ENCODE measurements at places on chromosomes 16 and 17. TPM values are rescaled to one million over a fixed set of nuclear protein-coding genes. Genes with fewer than 3 reads are reported as not detected.
A peak's percentile ranks its signal among the peaks of the same experiment; 100 is the strongest.

DNA sequence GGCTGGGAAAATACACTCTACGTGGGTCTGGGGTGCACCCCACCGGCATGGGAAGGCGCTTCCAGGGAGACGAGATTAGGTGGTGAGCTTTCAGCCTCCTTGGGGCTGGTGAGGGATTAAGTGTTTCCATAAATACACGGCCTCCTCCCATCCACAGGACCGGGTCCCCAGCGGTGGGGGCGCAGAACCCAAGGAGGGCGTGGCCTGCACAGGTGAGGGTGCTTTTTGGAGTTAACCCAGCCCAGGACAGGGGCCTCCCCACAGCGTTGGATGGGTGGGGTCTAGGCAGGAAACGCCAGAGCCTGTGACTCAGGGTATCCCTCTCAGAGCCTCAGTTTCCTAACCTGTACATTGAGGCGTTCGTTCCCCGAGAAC lies 1.1 kb downstream of the C16orf74 start:
- no peak overlapping the region for H3K27ac ChIP-seq
- DNase-seq, result no peak
- peaks cover 11% of the 10 kb centered on the region for H3K4me1 ChIP-seq
- peak overlapping the region; percentile 68 for H3K4me3 ChIP-seq
- peaks cover 31% of the 10 kb centered on the region for H3K27me3 ChIP-seq

DNA sequence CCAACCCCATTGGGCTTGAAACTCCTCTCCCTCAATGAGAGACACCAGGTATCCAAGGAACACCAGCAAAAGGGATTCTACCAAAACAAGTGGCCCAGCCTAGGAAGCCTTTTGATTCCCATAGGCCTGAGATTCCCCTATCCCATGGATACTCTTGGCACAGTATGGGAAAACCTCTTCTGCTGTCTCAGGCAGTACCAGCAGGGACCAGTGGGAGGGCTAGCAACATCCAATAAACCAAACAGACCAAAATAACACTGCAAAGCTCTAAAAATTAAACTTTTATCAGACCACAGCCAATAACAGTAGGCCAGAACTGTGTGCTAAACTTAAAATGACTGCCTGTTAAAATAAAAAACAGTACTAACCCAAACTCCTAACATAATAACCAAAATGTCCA lies 153.9 kb upstream of the CES5A start:
- no peak for DNase-seq
- H3K4me1 ChIP-seq, result no peaks in the 10 kb centered on the region
- no peaks in the 10 kb centered on the region for H3K27me3 ChIP-seq
- H3K4me3 ChIP-seq, result no peak overlapping the region
- H3K36me3 ChIP-seq, result no peaks in the 10 kb centered on the region

GRCh38 chr17:34658811-34659560 lies 79.6 kb downstream of the TMEM132E start:
- H3K36me3 ChIP-seq, result no peaks in the 10 kb centered on the region
- H3K27me3 ChIP-seq, result peaks cover 4% of the 10 kb centered on the region
- H3K4me3 ChIP-seq, result no peak overlapping the region
- H3K27ac ChIP-seq, result no peak overlapping the region

DNA sequence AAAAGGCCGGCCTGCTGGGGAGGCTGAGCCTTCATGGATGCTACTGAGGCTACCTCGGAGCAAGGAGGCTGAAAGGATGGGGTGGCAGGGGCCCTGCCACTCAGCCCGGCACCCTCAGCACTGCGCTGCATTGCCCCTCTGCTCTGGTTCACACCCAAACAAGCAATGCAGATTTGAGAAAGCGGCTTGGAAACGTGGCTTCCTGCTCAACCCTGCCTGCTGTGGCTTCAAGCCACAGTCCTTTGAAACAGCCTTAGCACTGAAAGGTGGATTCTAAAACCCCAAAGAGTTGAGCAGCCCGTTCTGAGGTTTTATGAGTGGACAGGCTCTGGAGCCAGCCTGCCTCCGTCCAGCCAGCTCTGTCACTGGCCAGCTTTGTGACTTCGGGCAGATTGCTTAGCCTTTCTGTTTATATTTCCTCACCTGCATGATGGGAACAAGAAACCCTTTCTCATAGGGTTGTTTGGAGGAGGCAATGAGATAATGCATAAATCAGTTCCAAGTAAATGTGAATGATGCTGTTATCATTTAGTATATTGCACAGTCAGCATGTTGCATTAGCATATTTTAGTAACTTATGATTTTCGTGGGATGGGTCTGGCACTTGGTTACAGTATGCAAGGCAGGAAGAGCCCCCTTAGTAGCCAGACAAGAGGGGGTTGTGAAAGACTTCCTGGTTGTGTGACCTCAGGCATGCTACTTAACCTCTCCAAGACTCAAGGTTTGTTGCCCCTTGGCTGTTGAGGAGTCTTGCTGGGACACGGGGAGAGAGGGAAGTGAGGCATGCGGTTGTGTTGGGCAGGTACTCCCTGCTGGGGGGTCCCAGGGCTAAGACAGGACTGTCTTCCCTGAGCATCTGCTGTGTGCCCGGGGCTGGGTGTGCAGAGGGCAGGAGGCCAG lies 23.6 kb downstream of the CRISPLD2 start:
- no peaks in the 10 kb centered on the region for H3K27me3 ChIP-seq
- no peak overlapping the region for H3K4me3 ChIP-seq
- H3K4me1 ChIP-seq, result peaks cover 4% of the 10 kb centered on the region
- no peaks in the 10 kb centered on the region for H3K36me3 ChIP-seq
- DNase-seq, result no peak

GRCh38 chr17:55822028-55822427 lies 71.2 kb downstream of the PCTP start:
- no peak for DNase-seq
- H3K4me3 ChIP-seq, result no peak overlapping the region
- H3K36me3 ChIP-seq, result no peaks in the 10 kb centered on the region
- no peak overlapping the region for H3K27ac ChIP-seq
- H3K27me3 ChIP-seq, result no peaks in the 10 kb centered on the region

- DNase-seq, result no peak
- H3K4me3 ChIP-seq, result peak overlapping the region; percentile 48
- no peaks in the 10 kb centered on the region for H3K4me1 ChIP-seq
- no peak overlapping the region for H3K27ac ChIP-seq
- peaks cover 85% of the 10 kb centered on the region for H3K27me3 ChIP-seq
- H3K36me3 ChIP-seq, result no peaks in the 10 kb centered on the region
Observed at GRCh38 chr16:89202422-89203215, 2.3 kb upstream of the SLC22A31 start.

DNA sequence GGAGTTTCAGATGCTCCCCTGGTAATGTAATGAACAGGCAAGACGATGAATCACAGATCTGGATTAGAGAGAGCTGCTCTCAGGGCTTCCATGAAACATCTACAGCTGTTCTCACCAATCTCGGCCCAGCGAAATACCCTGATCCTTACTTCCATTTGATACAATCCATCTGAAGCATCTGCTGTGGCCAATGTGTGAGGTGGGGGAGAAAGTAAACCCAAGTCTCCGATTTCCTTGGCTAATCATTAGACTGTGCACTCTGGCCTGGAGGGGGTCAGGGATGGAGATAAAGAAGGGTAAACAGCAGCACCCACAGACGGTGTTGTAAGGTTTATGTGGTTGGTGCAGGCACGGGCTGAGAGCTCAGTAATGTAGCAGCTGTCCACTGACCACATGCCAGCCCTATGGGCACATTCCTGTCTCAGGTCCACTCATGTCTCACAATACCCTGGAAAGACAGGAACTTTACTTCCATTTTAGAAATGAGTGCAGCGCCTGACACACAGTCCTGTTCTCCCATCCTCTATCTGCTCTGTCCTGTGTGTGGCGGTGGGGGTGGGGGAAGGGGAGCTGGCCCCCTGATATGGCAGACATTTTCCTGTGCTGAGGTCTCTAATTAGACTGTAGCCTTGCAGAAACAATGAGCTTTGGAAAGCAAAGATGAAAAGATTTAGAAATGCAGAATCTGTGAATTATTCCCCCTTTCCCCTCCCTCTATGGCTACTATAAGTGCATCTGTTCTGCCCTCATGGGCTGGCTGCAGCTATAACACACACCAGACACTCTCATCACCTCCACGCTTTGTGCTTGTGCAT lies 48.3 kb upstream of the ERN1 start:
- H3K27ac ChIP-seq, result peak overlapping the region; percentile 86
- DNase-seq, result no peak
- H3K36me3 ChIP-seq, result peaks cover 7% of the 10 kb centered on the region
- H3K27me3 ChIP-seq, result no peaks in the 10 kb centered on the region

DNA sequence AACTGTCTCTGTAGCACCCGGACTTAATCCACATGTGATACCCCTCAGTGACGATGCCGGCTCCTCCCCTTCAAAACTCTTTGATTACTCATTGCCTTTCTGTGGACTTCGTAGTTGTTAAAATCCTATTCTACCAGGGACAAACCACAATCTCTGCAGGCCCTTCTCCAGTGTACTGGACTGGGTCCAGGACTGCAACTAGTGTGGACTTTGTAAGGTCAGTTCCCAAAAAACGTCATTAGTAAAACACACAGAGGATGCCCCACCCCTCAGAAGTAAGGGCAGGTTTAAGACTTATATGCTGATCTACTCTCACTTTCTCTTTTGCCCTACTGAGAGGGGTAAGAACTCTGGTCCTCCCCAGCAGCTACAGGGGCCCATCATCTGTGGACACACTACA lies 10.5 kb upstream of the NUDT7 start:
- no peak overlapping the region for H3K27ac ChIP-seq
- DNase-seq, result no peak
- no peaks in the 10 kb centered on the region for H3K27me3 ChIP-seq
- H3K36me3 ChIP-seq, result no peaks in the 10 kb centered on the region

DNA sequence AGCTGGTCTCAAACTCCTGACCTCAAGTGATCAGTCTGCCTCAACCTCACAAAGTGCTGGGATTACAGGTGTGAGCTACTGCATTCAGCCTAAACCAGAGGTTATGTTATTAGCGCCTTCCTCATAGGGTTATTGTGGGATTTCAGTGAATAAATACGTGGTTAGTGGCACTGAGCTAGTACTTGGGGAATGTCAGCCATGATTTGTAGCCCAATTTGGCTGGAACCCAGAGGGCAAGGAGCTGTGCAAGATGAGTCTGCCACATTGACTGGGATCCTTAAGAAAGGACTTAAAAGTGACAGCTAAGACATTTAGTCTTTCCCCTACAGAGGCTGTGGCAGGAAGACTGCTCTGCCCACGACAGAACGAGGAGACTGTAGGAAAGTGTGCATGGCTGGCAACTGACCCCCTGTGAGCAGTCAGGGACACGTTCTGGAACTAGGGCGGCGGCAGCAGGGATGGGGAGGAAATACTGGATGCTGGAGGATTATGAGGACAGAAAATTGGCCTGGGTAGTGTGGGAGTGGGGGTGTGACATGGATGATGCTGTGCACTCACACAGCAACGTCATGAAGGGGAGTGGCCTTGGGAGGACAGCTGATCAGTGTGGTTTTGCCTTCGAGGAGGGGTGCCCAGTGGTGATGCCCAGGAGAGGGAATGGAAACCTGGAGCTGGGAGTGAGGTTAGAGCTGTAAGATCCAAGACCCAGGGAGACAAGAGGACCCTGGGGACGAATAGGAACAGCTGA lies 14.6 kb downstream of the ATP5PD start:
- H3K4me1 ChIP-seq, result peaks cover 30% of the 10 kb centered on the region
- H3K4me3 ChIP-seq, result peak overlapping the region; percentile 78
- no peaks in the 10 kb centered on the region for H3K27me3 ChIP-seq

DNA sequence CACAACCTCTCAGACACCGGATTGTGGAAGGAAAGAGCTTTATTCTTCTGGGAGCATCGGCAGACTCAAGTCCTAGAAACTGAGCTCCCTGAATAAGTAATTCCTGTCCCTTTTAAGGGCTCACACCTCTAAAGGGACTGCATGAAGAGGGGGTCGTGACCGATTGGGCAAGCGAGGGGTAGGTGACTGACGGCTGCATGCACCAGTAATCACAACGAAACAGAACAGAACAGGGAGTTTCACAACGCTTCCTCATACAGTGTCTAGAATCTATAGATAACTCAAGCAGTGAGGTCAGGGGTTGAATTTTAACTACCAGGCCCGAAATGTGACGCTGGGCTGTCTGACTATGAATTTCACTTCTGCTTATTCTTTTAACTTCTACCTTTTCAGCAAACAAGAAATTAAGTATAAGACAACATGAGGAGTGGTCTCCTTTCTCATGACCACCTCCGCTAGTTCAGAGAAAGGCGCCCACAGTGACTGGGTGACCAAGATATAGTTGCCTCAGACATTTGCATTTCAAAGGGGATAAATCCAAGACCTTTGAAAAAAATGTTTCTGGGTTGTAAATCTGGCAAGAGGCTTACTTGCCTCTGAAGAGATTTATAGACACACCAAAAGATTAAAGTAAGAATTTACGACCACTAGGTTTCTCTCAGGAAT lies 88.4 kb upstream of the ATF7IP2 start:
- H3K27ac ChIP-seq, result no peak overlapping the region
- H3K4me1 ChIP-seq, result no peaks in the 10 kb centered on the region
- no peak for DNase-seq
- H3K36me3 ChIP-seq, result no peaks in the 10 kb centered on the region
- H3K27me3 ChIP-seq, result no peaks in the 10 kb centered on the region
- H3K4me3 ChIP-seq, result no peak overlapping the region

GRCh38 chr17:72697602-72698146 lies 394.8 kb downstream of the SLC39A11 start:
- H3K36me3 ChIP-seq, result no peaks in the 10 kb centered on the region
- H3K27ac ChIP-seq, result no peak overlapping the region
- H3K4me3 ChIP-seq, result no peak overlapping the region
- no peaks in the 10 kb centered on the region for H3K27me3 ChIP-seq
- no peaks in the 10 kb centered on the region for H3K4me1 ChIP-seq
- DNase-seq, result no peak

DNA sequence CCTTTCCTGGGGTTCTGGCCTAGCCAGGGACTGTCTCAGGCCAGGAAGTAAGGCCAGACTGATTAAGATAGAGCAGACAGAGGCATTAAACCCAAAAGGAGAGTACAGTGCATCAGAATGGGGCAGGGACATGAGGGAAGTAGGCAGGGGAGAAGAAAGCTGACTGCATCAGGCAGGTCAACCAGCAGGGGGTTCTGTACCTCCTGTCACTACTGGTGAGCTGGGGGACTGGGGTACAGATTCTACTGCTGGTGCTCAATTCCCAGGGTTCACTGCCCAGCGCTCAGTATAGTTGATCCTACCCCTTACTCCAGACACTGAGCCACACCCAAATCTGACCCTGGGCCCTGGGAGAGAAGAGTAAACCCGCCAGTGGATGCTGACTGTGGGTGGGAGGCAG lies 12.9 kb upstream of the MTMR4 start:
- H3K27me3 ChIP-seq, result no peaks in the 10 kb centered on the region
- no peak overlapping the region for H3K4me3 ChIP-seq
- no peaks in the 10 kb centered on the region for H3K36me3 ChIP-seq
- no peak for DNase-seq

DNA sequence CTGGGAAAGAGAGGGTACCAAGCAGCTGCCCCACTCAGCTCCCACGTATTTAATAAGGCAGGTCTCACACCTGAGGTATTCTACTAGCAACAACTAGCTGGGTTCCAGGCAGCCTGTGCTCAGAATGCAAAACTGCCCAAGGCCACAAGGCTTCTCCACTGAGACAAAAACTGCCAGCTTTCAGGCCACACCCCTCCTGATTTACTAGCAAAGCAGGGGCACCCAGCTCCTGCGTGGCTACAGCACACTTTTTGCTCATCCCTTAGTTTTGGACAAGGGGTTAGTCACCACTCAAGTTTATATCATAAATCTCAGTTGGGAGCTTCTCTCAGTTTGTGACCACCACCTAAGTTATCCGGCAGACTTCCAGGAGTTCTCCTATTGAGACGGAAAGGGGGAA lies 494.6 kb downstream of the CDH11 start:
- no peaks in the 10 kb centered on the region for H3K36me3 ChIP-seq
- H3K4me1 ChIP-seq, result no peaks in the 10 kb centered on the region
- no peak overlapping the region for H3K4me3 ChIP-seq
- no peak overlapping the region for H3K27ac ChIP-seq
- no peaks in the 10 kb centered on the region for H3K27me3 ChIP-seq
- no peak for DNase-seq

SRP68 gene
- total RNA-seq, result 100.0 TPM

PRR29 gene
- 0.47 TPM for total RNA-seq

GINS3 gene
- 1.6 TPM for total RNA-seq

GH1 gene
- not detected for total RNA-seq

NRN1L gene
- 1.1 TPM for total RNA-seq

PPP1R9B gene
- 26.5 TPM for total RNA-seq

SPSB3 gene
- 38.4 TPM for total RNA-seq

RPRML gene
- total RNA-seq, result not detected
